ENCODE measurements at places on chromosomes 2 and 18.

GRCh38 chr2:60475123-60475830 lies 78.2 kb downstream of the BCL11A start:
- DNase-seq: no peak

- no peak for DNase-seq
Observed at GRCh38 chr2:168272225-168272624, 24.8 kb upstream of the STK39 start.

GRCh38 chr2:233059797-233060500 lies at the start of gene INPP5D:
Gene INPP5D, plus strand, starts transcription at chr2:233060342. Its CDS starts 137 bp downstream, at chr2:233060479.
- DNase-seq: peak; percentile 96

GRCh38 chr2:46943881-46944798 lies 28.5 kb upstream of the MCFD2 start:
- DNase-seq: no peak

Data from HL-60 (cell line).